ENCODE measurements at places on chromosomes 11 and 22.

- no peak for ATAC-seq
Observed at GRCh38 chr22:47377926-47378560, 615.6 kb downstream of the TBC1D22A start.

DNA sequence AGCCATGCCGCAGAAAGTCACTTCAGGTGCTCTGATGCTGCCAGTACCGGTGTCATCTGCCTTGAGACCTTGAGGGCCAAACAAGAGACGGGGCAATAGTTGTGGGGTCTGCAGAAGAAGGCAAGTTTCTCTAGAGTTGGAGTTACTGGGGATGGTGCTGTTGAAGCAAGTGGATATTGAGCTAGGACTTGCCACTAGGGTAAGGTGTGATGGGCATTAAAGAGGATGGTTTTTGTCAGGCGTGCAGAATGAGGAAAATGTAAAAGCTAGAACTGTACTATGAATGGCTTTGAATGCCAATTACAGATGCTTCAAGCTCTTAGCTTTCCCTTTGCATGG lies 61.6 kb downstream of the TNRC6B start:
- no peak for ATAC-seq

- ATAC-seq = no peak
Observed at GRCh38 chr11:95490625-95491024, 259.6 kb upstream of the SESN3 start.

- ATAC-seq = no peak
Observed at GRCh38 chr11:69233744-69234570, 60.0 kb upstream of the MYEOV start.

- peak; percentile 42 for ATAC-seq
Observed at GRCh38 chr11:32821517-32821916, 8.2 kb upstream of the PRRG4 start.

GRCh38 chr11:6746086-6746618 lies 25.6 kb downstream of the OR2AG2 start:
- ATAC-seq = peak; percentile 77

- ATAC-seq = no peak
Observed at GRCh38 chr11:12285811-12286222, 91.6 kb upstream of the PARVA start.
